Lower leg skin (tissue), 4 donors: ENCODE measurements at places on chromosomes 7 and 10.

DNA sequence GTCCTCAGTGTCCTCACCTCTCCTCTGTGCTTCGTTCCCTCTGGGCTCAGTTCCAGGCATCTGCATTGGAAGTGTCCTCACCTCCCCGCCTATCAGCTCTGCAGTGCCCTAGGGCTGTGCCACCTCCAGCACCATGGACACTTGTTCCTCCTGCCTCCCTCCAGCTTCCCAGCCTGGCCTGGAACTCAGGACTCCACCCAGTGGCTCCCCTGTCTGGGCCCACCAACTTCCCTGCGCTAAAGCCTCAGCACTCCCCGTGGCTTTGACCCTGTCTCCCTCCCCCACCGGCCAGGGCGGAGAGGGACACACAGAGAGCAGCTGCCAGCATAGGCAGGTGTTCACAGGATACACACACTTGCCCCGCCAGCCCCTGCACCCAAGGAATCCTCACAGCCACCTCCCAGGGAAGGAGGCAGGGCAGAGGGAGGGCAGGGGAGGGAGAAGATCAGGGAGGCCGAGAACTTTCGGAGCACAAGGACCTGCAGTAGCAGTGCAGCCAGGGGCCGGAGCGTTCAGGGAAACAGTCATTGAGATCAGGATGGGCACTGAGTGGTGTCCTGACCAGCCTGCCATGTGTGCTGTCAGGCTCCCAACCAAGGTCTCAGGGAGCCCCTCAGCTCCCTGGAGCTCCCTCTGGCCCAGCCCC, 31.3 kb downstream of the ANXA8 start:
- DNase-seq = no peak

DNA sequence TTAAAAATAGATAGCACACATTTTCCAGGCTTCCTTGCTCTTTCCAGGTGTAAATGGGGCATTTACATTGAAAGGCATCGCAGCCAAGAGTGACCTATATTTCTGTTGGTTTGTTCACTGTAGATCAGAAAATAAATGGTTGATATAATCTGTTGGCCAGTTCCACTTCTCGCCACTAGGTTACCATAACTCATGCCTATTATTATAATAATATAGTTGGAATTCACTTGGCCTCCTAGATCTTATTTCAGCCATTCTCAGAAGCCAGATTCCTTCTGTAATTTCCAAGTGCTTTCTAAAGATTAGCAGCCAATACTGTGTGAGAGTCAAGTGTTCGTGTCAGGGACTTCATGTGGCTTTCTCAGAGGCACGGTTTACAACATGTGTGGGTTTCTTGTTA, 179.5 kb downstream of the DNAH11 start:
- no peak for DNase-seq

- peak; percentile 2 for DNase-seq
These were observed 55.8 kb downstream of the FAM171A1 start for GRCh38 chr10:15315286-15315685.

GRCh38 chr7:12570168-12570533, 369 bp upstream of the SCIN start:
- peak; percentile 84 for DNase-seq

DNA sequence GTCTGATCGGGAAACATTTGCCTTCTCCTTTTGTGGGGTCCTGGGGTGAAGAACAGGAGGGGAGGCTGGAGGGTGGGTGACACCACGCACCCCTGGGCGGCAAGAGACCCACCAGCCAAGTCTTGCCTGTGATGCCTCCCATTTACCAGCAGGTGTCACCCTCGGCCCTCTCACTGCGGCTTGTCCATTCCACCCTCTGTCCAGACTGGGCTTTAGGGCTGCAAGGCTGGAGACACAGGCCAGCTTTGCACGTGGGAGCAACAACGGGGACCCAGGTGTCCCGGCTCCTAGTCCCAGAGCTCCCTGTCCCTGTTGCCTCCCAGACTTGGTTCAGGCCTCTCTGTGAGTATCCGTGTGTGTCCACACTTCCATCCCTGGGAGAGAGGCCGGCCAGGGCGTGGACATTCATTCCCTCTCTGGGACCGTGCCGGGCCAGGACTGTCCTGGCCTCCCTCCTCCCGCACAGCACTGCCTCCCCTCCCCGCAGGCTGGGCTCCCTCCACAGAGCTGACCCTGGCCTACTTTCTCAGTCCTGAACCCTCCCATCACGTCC, 36.2 kb upstream of the GTF2IRD1 start:
- DNase-seq = peak; percentile 48

- DNase-seq = no peak
These were observed 12.9 kb downstream of the ATP6V1F start for GRCh38 chr7:128875523-128875948.

DNA sequence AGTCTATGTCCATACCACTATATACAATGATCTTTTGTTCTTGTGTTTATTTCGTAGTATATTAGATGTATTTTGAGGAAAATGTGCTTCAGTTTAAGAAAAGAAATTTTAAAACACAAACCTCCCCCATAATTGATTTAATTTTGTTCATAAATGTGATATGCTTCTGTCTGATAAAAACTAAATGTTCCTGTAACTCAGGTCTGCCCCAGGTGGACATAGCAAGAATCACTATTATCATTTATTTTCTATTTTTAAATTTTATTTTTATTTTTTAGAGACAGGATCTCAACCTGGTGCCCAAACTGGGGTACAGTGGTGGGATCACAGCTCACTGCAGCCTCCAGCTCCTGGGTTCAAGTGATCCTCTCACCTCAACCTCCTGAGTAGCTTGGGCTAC, 43.2 kb downstream of the BEND7 start:
- no peak for DNase-seq

GRCh38 chr7:44498230-44498954, 7.9 kb upstream of the NUDCD3 start:
- DNase-seq = no peak

GRCh38 chr10:74837743-74838142, 11.3 kb downstream of the KAT6B start:
- no peak for DNase-seq

DNA sequence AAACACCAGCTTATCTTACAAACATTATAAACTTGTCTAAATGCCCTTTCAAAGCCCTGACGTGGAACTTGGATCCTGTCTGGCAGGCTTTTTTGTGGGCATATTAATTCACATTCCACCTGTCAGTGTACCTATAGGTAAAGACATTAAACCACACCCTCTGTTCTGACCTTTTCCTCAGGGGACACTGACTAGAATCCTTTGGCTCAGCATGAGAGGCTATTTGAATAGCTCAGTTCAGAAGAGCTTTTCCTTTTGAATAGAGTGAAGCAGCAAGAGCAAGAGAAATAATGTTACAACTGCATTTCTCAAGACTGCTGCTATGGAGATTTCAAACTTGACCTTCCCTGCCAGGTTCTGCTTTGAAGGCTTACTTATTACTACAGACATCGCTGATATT, 76.9 kb downstream of the CYP51A1 start:
- DNase-seq = no peak

- DNase-seq = no peak
These were observed 56.2 kb downstream of the EEPD1 start for GRCh38 chr7:36208997-36209813.

GRCh38 chr7:47266799-47267198, 315.1 kb downstream of the TNS3 start:
- no peak for DNase-seq

GRCh38 chr7:73980206-73980605, 47.8 kb upstream of the ELN start:
- no peak for DNase-seq

GRCh38 chr7:2757361-2757903, 69.4 kb downstream of the AMZ1 start:
- peak; percentile 88 for DNase-seq

DNA sequence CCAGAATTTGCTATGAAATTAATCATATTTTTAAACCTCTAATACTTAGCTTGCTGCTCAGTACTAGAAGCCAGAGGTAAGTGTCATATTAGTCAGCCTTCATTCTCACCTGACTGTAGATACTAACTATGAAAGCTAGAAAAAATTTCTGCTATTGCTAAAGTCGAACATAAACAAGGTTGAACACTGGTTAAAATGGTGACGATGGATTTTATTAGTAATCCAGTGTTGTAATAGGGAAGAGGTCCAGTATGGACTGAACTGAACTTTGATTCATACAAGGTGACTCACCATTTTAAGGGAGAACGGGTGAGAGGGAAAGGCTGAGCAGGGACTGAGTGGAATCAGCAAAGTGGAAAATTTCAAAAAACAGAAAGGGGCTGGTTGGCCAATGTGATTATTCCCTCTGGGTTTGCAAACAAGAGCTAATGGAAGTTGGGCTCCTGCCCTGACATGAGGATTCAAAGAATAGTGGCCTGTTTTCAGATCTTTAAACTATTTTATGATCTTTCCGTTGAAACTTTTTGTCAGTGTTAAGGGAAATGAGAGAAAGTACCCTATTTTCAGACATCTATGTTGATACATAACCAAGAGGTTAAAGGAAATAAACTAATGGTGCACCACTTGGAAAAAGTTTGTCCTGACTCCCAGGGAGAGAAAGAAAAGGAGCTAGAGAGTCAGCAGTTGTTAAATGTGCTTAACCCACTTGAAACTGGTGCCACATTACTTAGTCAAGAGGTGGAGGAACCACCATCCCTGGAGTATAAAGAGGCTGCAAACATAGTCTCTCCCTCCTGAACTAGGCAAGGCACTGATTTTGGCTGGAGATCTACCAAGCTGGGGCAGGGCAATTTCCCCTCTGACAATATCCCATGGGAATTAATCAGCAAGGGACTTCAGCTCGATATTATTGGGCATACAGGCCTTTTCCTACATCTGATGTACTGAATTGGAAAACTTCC, 15.3 kb upstream of the AKR1C1 start:
- peak; percentile 62 for DNase-seq

DNA sequence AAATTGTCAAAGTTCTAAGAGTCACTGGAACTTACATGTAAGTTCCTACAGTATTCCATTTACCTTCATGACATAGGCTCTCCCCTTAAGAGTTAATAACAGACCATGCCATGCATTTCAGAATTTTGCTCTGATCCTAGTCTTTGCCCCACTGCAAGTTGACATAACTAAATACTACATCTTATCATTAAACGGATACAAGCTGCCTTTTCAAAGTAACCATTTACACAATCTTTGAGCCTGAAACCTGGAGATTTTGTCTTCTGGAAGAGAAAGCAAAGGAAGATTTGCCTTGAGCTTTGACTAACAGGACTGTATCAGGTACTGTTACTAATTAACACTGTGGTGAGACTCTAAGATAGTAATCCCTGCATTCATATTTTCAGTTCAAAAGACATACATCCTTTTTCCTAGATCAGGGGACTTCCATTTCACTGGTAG, 9.3 kb upstream of the AKR1D1 start:
- no peak for DNase-seq

DNA sequence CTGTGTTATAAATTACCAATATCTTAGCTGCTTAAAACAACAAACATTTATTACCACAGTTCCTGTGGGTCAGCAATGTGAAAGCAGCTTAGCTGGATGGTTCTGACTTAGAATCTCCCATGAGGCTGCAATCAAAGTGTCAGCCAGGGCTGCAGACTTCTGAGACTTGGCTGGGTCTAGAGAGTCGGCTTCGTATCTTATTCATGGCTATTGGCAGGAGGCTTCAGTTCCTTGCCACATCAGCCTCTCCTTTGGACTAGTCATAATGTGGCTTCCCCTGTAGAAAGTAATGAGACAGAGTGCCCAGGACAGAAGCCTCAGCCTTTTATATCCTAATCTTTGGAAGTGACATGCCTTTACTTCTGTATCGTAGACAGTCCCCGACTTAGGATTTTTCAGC, 27.3 kb downstream of the RALA start:
- DNase-seq = peak; percentile 86

DNA sequence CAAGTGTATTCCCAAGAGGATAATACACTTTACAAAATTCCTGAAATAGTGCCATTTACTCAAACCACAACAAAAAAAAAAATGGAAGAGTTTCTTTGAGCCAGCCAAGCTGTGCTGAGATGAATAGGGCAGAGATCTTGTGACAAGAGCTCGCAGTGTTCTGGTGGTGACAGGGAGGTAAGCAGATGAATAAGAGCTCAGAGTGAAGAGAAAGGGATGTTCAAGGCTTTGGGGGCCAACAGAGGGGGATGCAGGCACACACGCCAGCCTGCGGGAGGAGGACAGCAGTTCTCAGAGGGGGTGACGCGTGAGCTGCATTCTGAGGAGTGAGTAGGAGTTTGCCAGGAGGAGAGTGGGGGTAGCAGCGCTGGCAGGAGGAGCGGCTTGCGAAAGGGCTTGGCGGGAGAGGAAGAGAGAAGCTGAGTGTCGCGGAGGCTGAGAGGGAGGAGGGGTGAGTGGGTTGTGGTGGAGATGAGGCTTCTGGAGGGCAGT, 194.4 kb upstream of the IMMP2L start:
- peak; percentile 30 for DNase-seq

DNA sequence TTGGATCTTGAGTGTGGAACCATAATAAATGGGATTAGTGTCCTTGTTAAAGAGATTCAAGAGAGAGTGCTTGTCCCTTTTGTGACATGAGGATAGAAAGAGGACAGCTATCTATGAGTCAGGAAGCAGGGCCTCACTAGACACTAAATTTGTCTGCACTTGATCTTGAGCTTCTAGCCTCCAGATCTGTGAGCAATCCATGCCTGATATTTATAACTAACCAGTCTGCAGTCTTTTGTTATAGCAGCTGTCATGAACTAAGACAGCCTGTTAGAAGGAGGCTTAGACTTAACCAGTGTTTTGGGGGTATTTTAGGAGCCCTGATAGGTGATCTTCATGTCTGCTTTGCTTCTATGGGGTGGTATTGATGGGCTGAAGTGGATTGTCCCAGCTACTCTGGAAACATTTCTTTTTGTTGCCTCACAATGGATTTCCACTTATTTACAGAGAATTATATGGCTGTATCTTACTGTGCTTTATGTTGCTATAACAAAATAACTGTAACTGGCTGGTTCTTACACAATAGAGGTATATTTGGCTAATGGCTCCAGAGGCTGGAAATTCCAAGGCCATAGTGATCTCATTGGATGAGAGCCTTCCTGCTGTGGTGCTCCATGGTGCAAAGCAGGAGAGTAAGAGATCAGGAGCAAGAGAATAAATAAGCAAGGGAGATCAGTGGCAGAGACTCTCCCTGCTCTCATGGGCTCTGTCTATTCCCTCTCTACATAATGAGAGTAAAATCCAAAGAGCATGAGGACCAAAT, 23.4 kb upstream of the AKR1C3 start:
- no peak for DNase-seq

DNA sequence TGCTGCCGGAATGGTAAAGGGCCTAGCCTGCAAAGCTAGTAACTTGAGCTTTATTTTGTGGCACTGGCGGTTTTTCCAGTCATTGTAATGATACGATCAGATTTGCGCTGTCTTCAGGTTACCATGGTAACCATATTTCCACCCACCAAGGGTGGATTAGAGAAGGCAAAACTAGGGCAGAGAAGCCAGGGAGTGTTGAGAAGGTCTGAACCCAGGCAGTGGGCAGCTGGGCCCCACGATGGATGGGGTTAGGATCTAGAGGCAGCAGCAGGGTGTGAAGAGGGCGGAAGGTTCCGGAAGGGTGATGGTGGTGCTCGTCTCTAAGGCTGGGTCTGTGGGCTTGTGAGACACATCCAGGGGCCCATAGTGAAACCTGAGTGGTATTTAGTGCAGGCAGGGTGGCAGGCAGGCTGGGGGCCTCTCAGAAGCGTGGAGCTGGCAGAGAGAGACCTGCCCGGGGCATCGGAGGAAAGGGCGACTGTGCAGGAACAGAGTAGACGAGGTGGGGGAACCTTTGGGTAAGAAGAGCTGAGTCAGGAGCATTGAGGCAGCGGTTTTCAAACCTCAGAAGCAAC, 87.9 kb upstream of the GTF2I start:
- DNase-seq = no peak

- no peak for DNase-seq
These were observed 945 bp downstream of the ADO start for GRCh38 chr10:62805231-62806099.

- DNase-seq = no peak
These were observed 482.5 kb upstream of the AUTS2 start for GRCh38 chr7:69115788-69116187.
